ENCODE measurements at places on chromosomes 2 and 18.

- no peak for DNase-seq
Observed at GRCh38 chr2:47225061-47225783, 70.1 kb upstream of the STPG4 start.

- DNase-seq, result no peak
Observed at GRCh38 chr2:159090514-159091201, 122.2 kb downstream of the TANC1 start.

GRCh38 chr18:23237524-23238151 is 102.4 kb downstream of the CABLES1 start:
- DNase-seq, result no peak

DNA sequence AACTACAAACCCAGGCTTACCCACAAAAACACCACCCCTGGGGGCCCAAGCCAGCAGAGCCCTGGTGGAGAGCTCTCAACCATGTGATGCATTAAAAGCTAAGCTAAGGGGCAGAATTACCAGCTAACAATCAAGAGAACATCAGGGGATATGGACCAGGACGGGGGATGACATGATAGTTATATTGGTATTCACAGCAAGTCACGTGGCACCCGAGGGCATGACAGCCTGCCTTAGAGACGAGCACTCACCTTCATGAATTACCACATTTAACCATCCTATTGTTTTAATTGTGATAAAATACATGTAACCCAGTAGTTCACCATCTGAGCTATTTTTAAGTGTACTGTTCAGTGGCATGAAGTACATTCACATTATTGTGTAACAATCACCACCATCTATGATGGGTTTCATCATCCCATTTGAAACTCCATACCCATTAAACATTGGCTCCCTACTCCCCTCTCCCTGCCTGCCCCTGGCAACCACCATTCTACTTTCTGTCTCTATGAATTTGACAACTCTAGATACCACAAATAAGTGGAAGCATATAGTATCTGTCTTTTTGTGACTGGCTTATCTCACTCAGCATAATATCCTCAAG is 245.6 kb downstream of the ANAPC1 start:
- no peak for DNase-seq

DNA sequence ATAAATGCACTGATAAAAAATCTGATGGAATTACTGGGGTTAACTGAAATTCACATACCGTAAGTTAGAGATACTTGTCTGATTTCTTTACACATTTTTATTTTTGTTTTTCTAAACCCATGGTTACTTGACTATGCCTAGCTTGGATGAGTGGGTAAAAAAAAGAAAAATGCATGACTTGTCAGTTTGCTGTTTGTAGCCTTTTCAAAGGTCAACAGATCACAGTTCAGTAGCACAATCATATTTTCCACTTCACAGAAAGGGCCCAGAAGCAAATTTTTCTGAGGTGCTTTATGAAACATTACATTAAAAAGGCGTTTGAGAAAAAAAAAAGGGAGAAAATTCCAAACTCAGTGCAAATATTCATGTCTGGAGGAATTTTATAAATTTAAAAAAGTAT is 16.4 kb downstream of the SLC16A14 start:
- no peak for DNase-seq

- no peak for DNase-seq
Observed at GRCh38 chr18:6239716-6240115, 175.0 kb downstream of the L3MBTL4 start.
